ENCODE measurements at places on chromosomes 1 and 21.

- no peak for DNase-seq
These were observed 51.4 kb downstream of the DISC1 start for GRCh38 chr1:231678011-231678432.

DNA sequence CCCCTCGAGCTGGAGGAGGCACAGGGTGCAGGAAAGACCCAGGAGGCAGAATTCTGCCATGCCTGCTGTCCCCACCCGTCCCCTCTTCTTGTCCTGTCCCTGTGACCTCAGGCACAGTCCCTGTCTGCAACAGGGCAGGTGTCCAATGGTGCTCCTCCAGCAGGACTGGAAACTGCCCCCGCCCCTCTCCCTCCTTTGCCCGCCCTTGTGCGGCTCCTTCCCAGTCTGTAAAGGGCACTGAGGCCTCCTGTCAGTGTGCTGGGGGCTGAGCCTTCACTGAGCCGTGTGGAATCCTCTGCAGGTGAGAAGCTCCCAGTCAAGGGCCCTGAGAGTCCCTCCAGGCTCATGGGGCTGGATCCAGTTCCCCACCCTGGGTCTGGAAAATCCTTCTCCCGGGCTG, 28.9 kb downstream of the PRDM16 start:
- no peak for DNase-seq

DNA sequence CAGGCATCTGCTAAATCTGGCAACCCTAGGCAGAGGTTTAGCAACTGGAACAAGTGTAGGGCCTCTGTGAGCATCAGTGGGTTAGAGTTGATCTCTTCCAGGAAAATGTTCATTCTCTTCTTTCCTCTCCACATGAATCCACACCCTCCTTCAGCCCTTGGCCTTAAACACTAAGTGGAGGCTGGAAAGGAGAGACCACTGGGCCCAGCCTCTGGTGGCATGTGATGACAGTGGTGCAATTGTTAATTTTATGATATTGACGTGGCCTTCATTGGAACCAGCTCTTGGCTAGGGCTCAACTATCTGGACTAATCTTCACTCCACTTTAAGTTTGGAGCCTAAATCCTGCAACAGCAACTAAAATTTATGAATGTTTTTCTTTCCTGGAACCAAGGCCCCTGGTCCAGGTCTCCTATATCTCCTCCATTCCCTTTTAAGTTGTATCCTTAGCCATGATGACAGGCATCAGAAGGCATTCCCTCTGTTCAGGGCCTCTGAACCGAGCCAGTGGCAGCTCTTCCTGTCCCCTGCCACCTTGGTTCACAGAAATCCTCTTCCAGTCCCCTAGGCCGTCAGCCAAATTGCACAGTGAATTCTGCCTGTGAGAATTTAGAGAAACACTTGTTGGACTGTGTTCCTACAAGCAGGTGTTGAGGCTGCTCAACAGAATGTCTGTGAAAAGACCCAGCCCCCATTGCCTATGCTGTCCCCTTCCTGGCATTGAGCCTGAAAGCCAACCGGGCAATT, 132.2 kb downstream of the PSMG1 start:
- DNase-seq: no peak

- no peak for DNase-seq
These were observed 105.7 kb downstream of the AJAP1 start for GRCh38 chr1:4760088-4760487.

GRCh38 chr21:42799516-42799915, 79.8 kb downstream of the WDR4 start:
- DNase-seq: no peak

- no peak for DNase-seq
These were observed 26.7 kb upstream of the RSPO1 start for GRCh38 chr1:37661401-37661800.

GRCh38 chr1:200967693-200968468, 55.6 kb downstream of the KIF21B start:
- no peak for DNase-seq

DNA sequence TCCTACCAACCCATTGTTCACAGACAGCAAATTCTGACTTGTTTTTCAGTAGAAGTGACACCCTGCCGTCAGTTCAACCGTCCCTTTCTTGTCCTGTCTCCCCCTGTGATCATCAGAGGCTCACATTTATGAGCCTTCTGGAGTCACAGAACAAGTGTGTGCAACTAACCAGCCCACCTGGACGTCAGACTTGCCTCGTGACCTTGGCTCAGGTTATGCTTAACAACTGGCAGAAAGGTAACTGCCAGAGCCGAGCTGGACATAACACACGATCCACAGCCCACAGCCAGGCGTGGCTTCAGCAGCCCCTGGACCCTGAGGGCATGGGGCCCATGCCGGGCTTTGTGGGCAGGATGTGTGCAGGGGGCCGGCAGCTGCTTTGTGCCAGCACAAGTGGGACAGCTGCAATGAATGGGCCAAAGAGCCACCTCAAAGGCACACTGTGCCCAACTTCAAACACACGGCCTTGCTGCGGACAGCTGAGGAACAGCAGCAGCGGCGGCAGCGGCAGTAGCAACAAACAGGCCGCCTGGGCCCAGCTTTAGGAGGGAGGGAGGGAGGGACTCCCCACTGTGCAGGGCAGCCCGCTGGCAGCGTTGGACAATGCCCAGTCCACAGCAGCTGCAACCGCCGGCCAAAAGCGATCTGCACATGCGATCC, 103.9 kb downstream of the ZBTB18 start:
- DNase-seq: no peak

DNA sequence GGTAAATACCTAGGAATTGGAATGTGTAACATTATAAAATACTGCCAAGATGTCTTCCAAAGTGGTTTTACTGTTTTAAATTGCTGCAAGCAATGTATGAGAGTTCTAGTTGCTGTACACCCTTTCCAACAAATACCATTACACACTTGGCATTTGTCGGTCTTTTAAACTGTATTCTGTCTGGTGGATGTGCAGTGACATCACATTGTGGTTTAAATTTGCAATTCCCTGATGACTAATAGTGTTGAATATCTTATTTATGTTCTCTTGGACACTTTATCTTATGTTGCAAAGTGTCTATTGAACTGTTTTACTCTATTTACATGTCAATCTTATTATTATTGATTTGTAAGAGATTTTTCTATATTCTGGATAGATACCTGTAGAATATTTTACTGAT, 561.2 kb upstream of the B3GALT2 start:
- no peak for DNase-seq

GRCh38 chr1:175848329-175848728, 104.9 kb upstream of the TNR start:
- DNase-seq: no peak

- DNase-seq: no peak
These were observed at the start of gene NPPA for GRCh38 chr1:11847667-11848372. TSS of gene NPPA (minus strand) at chr1:11847783. CDS start at chr1:11847684, 99 bp downstream.

DNA sequence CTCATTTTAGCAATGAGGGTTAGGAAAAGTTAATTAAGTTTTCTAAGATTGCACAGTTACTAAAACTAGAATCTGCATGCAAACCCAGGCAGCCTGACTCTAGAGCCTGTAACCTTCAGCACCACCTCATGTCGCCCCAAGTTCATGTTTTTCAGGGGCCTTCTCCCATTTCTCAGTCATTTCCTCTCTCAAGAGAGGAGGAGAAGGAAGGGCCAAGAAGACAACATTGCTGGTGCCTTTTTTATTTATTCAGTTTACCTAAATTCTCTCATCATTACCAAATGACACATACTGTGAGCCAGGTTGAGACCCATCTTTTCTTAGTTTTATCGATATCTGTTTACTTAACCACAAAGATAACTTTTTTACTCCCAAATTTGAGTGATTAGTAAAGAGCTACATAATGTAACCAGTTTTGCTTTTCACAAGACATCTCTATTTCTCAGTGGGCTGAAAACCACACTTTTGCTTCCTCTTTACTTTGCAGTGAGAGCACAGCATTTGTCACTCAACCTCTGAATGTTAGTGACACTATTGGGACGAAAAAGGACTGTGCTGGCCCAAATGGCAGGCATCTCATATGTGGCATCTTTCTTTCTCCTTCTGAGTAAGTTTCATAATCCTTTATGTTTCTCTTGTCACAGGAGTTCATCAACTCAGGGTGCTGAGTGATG, at the start of gene CD101:
Gene CD101, plus strand, starts transcription at position 507 of the 674 bp plus-strand sequence. Its CDS starts 58 bp downstream, at position 565.
- DNase-seq: no peak

DNA sequence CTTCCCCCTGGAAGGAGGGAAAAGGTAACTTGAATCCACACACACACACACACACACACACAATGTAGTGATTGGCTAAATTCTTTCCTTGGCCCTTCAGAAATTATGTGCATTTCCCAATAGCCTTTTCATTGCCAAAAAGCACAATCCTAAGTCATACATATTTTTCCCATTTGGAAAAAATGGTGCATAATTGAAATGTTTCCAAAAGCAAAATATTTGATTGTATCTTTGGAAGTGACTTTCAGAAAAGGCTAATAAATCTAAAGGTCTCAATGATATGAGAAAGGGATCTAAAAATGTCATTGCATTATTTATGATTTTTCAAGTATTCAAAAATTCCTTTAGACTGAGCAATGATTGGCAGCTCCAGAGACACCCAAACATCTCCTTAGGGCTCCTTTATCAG, 43.5 kb upstream of the NEK7 start:
- no peak for DNase-seq

DNA sequence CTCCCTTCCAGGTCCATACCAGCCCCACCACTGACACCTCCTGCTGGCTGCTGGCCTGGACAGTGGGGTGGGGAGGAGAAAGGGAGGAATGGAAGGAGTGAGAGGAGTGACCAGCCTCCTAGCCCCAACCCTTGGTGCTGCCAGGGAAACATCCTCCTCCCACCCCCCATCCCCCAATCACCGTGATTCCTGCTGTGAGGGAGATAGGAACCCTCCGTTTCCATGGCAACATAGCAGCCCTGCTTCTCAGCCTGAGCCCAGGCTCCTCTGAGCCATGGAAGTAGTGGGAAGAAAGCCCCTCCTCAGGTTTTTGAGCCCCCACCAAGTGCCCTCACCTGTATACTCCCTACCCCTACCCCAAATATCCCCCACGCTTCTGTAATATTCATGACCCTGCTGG, 44.4 kb upstream of the SCMH1 start:
- DNase-seq: no peak

GRCh38 chr1:58577654-58578030, 590 bp upstream of the TACSTD2 start:
- DNase-seq: no peak

GRCh38 chr1:92857817-92858216, 26.0 kb downstream of the RPL5 start:
- no peak for DNase-seq

DNA sequence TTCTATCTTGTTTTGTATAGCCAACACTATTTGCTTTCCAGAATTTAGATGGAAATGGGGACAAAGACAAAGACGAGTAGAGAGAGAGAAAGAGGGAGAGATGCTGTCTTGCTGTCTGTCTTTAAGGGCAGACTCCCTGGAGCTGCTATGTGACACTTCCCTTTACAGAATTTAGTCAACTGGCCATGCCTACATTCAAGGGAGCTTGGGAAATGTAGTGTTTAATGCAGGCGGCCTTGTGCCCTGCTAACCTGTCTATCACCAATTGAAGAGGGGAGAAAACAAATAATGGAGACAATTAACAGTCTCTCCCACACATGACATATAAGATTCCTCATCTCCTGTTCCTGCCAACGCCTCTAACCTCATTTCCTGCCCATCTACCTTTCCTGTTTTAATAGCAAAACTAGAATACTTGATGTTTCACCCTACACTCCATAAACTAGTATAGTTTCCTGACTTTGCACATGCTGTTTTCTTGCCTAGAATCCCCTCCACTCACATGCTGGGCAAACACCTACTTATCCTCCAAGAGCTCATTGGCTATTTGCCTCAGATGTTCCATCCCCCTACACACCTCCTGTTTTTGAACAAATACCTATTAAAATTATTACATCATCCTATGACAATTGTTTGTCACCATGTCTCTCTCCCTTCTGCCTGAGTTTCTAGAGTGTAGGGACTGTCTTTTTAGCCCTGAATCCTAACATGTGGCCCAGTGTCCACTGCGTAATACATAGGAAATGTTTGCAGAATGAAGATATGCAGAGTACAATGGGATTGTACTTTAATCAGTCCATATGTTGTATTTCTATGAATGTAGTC, 117.2 kb downstream of the SLC25A24 start:
- no peak for DNase-seq

DNA sequence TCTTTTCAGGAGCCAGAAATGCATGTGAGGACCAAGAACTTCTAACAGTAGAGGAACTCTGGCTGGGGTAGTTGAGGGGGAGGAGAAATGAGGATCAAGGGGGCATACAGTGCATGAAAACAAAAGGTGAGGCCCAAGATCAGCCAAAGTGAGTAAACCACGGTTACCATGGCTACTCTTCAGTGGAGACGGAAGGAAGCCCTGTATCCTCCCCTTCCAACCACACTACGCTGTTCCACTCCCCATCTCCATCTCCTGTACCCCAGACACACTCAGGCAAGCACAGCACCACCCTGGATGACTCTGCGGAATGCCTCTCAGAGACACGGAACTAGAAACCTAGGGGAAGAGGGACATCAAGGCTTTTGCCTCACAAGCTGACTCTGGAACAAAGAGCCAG, 157.6 kb upstream of the CAMK1G start:
- no peak for DNase-seq

DNA sequence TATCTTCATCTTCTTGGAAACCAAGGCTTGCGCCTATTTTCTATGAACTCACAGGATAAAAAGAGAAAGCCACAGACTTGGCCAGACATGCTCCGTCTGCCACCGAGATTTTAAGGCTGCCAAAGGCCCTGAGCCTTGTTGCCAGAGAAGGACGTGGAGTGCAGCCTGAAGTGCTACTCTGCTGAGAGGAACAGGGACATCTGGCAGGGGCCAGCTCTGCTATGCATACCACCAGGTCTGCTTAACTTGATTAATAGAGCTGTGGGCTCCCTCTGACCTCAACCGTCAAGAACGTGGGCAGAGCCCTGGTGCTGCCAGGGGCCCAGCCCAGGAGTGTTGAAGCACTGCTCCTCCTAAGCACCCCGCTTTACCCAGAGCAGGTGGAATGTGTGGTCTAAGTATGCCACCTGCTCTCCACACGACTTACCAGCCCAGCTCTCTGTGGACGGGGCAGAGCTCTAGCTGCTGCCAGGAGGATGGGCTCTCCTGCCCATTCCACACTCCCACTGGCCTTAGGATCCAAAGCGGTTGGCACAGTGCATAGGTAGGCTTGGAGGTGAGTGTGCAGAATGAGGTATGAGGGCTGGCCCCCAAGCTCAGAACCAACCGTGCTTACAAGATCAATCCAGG, 10.6 kb downstream of the HCRTR1 start:
- DNase-seq: no peak

DNA sequence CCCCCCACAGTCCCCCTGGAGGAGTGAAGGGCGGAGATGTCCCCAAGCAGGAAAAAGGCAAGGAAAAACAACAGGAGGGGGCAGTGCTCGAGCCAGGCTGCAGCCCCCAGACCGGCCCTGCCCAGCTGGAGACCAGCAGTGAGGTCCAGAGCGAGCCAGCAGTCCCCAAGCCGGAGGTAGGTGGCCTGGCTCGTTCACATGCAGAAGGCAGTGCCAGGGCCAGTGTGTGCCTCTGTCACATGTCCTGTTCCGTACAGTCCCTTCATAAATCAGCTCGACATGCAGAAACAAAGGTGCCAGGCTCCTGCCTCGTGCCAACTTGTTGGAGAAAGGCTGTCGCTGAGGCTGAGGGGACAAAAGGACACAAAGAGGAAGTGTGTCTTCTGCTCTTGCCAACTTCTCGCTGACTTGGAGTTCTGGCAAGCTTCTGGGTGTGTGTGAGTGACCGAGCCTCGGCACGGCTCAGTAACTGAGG, 24.1 kb upstream of the MPZL1 start:
- DNase-seq: no peak

GRCh38 chr21:43578677-43579303, 80.5 kb downstream of the HSF2BP start:
- no peak for DNase-seq

- no peak for DNase-seq
These were observed 15.7 kb downstream of the SERTAD4 start for GRCh38 chr1:210248341-210248740.

Measured in HEK293T (cell line).